ENCODE measurements at places on chromosomes 4 and X.
A peak's percentile ranks its signal among the peaks of the same experiment; 100 is the strongest.

GRCh38 chrX:38919202-38919601 lies 117.9 kb downstream of the MID1IP1 start:
- DNase-seq = no peak

- no peak for DNase-seq
These were observed 373.8 kb downstream of the OPHN1 start for GRCh38 chrX:68059469-68059868.

GRCh38 chrX:37825215-37825842 lies 22.0 kb downstream of the DYNLT3 start:
- peak; percentile 18 for DNase-seq

- no peak for DNase-seq
These were observed 17.9 kb downstream of the P2RY8 start for GRCh38 chrX:1519022-1519497.

DNA sequence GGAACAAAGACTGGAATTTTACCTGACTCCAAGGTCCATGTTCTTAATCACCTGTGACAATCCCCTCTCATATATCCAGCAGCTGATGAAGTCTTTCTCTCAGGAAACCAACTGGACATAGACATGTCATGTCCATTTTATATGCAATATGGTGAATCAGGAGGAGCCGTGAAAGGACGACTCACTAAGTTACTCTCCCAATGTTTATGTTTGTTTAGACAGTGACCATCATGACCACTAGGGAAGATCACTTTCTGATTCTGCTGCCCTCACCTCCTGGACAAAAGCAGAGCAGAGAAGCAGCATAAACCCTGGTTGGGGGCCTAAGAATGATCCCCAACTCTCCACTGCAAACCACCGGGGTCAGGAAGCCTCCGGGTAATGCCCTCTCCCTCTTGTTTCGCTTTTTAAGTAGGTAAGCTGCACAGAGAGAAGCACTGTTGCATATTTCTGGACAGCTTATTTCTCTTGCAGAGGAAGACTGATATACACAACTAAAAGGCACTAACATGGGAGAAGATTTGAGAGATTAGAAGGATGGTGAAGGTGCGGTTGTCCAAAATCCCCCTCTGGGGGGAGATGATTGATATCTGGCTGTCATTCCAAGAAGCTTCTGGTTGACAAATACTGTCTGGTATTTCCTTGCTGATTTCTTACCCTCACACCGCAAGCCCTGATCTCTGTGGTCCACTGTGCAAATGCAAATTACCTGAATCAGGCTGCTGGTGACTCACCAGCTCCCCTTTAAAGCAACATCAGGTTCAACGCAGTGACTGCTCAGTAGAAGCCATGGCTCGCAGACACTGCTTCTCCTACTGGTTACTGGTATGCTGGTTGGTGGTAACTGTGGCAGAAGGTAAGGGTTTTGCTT lies at the start of gene ODAPH:
Gene ODAPH (plus strand): TSS at position 773 of the 871 bp plus-strand sequence. CDS start 17 bp downstream, at position 790.
- DNase-seq = peak; percentile 3

DNA sequence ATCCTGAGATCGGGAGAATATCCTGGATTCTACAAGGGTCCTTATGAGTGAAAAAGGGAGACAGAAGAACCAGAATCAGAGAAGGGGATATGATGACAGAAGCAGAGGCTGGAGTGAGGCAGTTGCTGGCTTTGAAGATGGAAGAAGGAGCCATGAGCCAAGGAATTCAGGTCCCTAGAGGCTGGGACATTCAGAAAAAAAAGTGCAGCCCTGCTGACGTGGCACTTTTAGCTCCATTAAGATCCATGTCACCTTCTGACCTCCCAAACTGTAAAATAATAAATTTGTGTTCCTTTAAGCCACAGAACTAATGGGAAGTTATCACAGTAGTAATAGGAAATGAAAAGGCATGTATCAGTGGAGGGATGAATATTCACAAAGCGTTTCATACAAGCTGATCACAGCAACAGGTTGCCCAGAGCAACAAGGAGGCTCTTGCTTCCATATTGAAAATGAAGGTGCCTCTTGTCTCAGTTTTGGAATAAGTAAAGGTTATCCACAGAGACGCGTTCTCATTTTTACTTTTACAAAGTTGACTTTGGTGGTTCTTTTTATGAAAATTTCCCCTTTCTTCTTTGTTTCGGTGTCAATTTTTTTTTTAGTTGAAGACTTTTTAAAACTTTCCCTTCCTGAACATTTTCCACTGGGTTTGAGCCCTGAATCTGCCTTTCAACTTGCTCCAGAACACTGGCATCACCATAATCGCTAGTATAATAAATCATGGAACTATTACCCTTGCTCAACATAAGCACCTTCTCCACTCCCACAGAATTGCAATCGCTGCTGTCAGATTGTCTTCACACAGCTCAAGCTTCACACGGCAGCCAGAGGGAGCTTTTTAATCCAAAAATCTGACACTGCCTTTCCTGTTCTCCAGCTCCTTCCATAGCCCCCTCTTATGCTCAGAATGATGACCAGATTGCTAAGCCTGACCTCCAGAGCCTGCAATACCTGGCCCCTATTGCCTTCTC lies 127.6 kb upstream of the RBPJ start:
- DNase-seq = no peak

GRCh38 chr4:32396507-32397070 lies 1676.4 kb downstream of the PCDH7 start:
- DNase-seq = no peak

DNA sequence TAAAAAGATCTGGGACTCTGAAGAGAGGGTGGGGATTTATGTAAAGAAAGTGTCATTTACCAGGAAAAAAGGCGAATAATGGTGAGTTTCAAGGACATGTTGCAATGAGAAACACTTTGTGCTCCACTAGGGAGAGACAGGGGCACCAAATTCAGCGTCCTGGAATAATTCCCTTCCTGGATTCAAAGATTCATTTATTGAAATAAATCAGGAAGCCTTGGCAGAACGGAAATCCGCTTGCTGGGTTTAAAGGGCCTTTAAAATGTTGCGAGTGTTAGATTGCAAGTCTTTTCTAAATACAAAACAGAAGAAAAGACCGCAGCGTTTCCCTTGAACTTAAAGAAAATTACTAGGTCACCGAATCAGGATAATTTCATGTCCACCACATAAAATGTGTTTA lies 3.8 kb upstream of the ZIC3 start:
- no peak for DNase-seq

GRCh38 chr4:86608757-86609375 lies 14.8 kb downstream of the PTPN13 start:
- DNase-seq = no peak

DNA sequence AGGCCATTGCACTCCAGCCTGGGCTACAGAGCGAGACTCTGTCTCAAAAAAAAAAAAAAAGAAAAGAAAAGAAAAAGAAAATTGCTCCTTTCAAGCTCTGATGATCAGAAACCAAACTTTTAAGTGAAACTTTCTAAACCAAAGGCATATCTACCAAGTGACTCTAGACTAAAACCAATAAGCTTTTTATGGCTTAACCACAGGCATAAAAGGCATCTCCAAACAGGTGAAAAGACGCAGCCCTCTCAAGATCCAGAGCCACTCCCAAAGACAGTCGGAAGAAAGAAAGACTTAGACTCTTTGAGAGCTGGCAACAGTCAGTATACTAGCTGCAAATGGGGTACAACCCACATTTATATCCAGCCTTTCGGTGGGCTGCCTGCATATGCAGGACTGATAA lies 117.1 kb upstream of the AP1S2 start:
- no peak for DNase-seq

GRCh38 chrX:24657671-24658386 lies 10.7 kb upstream of the PCYT1B start:
- no peak for DNase-seq

DNA sequence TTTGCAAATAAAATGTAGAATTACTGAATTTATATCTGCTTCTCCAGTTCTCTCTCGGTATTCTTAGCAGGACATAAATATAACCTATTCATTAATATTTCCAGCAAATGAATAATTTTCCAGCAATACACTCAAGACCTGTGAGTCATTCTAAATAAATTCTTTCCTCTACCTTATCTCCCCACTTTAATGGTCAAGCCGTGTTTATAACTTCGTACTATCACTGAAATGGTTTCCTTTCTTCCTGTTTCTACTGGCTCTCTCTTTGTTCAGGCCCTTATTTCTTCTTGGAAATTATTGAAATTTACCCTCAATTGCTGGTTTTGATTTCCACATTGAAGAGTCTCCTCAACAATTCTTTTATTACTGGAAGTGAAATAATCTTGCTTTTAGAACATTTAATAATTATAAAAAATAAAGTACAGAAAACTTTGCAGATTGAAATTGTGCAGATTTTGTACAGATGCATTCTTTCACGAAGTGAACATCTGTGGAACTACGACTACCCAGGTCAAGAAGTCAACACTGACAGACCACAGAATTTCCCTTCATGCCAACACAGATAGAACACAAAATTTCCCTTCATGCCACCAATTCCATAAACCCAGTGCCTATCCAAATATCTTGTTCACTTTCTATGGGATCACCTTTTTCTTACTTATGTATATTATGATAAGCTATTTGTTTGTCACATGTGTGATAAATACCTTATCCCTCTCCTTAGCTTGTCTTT lies 205.7 kb downstream of the FAT4 start:
- no peak for DNase-seq

DNA sequence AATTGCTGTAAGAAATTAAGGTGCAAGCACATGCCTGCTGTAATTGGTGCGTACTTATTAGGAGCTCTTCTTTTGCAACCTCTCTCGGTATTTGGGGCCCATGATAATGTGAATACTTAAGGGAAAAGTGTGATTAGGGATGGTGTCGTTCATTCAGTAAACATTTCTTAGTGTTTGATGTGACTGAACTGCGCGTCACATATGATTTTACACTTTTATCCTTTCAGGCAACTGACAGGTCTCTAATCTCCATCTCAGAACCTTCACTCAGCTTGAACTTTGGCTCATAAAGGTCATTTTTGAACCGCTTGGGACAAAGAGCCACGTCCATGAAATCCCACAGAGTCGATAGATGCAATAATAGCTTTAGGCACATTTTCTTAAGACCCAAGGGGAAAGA lies 612.1 kb upstream of the PITX2 start:
- no peak for DNase-seq

GRCh38 chr4:34771632-34772031 lies 1472.7 kb downstream of the ARAP2 start:
- no peak for DNase-seq

DNA sequence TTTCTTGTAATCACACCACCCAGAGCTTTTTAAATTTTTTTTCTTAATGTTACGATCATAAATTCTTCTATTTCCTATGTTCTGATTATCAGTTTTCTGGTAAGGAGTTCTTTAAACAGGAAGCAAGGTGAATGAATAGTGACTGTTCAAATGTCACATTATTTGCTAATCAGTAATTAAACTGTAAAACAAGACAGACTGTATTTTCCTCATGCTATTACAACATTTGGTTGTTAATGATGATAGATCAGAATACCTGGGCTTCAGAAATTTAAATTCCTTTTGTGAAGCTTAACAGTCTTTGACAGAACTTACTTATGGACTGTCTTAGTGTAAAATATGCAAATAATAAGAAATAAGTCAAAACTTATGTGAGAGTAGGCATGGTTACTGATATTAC lies 41.4 kb downstream of the CLCN3 start:
- no peak for DNase-seq

DNA sequence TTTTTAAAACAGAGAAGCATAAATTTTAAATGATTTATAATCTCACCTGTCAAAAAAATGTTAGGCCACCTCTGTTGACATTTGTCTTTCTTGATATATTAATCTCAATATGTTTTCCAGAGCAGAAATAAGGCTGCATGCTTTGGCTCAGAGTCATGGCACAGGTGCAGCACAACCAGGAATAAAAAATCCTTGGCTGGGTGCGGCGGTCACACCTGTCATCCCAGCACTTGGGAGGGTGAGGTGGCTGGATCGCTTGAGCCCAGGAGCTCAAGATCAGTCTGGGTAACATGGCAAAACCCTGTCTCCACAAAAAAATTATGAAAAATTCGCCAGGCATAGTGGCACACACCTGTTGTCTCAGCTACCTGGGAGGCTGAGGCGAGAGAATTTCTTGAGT lies 18.1 kb downstream of the CPLX1 start:
- DNase-seq = no peak

DNA sequence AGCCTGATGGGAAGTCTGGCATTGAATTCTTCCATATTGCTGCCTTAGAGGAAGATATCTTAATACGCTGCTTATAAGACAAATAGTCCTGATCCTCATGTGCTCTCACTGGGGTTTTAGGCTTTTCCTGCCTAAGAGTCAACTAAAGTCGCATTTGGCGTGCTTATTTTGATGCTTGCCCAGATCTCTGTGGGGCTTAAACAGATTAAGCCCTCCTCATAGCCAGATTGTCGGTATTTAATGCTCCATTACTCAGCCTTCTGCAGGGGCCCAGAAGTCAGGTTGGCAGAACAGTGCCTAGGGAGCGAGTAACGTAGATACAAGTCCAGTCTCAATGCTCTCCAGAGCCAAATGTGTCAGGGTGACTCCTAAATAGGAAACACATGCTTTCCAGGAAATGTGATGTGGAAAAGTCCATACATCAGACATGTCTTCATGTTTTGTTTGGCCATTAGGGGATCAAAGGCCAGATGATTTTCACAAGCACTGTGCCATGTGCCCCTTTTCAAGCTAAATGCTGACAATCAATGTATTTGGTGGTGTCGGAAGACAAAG lies 262.8 kb downstream of the PRDM5 start:
- no peak for DNase-seq

- DNase-seq = no peak
These were observed 5.2 kb downstream of the DHRSX start for GRCh38 chrX:2495595-2495994.

- DNase-seq = no peak
These were observed 1228.0 kb downstream of the RPA4 start for GRCh38 chrX:98111684-98112083.

GRCh38 chr4:83012200-83012686 lies 1.6 kb upstream of the LIN54 start:
- DNase-seq = no peak

DNA sequence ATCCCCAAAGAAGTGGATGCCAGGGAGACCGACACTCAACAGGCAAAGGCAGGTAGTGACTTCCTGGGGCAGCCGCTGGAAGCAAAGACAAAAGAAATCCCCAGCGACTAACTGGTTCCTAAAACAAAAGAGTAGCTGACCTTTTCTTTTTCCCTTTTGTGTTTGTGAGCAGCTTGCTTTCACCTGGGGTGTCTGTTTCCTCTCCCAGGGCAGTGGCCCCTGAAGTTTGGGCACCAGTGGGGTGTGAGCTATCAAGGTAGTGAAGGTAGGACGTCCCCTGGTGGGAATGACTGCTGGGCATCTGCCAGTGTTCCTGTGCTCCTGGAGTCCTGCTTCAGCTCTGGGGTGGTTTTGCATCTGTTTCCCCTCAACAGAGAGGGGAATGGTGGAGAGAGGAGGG lies 41.6 kb upstream of the STIM2 start:
- DNase-seq = no peak

- no peak for DNase-seq
These were observed 841.6 kb upstream of the FRG1 start for GRCh38 chr4:189098932-189099696.

GRCh38 chrX:38627683-38628082 lies 66.3 kb downstream of the TSPAN7 start:
- peak; percentile 1 for DNase-seq

GRCh38 chr4:42050516-42051249 lies 60.4 kb downstream of the SLC30A9 start:
- no peak for DNase-seq

- peak; percentile 10 for DNase-seq
These were observed 74.4 kb downstream of the MTMR1 start for GRCh38 chrX:150767475-150768131.

- no peak for DNase-seq
These were observed 1.8 kb downstream of the SH3BP2 start for GRCh38 chr4:2794486-2795299.

Data from stimulated activated CD4-positive, alpha-beta T cell treated with anti-CD3 and anti-CD28 coated beads, TNF-alpha, amount 100 ng/mL, for 48 hours (primary cell).